NCI-H774 (cell line): ENCODE measurements at places on chromosomes 3 and 15.

DNA sequence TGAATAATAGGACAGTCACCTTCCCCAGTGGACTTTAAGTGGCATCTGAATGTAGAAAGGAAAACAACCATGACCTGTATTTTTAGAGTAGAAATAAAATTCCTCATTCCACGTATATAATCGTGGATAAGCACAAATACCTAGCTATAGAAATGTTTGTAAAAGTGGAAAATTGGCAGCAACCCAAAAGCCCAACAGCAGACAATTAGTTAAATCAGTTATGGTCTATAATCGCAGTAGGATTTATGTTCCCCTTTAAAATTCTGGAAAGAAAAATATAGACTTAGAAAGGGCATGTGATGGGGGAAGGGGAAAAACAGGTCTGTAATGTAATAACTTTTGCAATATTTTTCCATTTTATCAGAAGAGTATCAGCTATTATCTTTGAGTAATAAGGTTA lies 241.9 kb upstream of the ST8SIA2 start:
- no peak for DNase-seq

DNA sequence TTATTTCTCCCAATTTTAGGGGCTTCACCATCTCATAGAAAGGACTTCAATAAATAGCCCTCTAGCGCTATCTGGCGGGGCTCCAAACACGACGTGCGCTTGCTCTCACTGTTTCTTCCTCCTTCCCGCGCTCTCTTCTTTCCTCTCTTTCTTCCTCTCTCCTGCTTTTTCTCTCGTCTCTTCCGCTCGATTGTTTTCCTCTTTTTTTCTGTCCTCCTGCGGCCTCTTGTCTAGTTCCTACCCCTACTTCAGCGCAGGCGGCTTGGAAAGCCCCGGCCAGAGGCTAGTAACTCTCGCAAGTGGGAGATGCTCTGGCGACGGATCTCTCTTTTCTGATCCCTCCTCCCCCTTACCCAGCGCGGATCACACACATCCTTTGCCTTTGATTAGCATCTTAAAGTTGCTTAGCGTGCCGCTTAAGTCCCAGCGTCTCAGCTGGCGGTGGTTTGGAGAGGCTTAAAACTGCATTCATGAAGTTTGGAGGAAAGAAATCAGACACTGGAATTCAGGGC lies 6.2 kb upstream of the MEIS2 start:
- DNase-seq: no peak

- DNase-seq: no peak
These were observed 120.3 kb downstream of the LRRK1 start for GRCh38 chr15:101039461-101039860.

DNA sequence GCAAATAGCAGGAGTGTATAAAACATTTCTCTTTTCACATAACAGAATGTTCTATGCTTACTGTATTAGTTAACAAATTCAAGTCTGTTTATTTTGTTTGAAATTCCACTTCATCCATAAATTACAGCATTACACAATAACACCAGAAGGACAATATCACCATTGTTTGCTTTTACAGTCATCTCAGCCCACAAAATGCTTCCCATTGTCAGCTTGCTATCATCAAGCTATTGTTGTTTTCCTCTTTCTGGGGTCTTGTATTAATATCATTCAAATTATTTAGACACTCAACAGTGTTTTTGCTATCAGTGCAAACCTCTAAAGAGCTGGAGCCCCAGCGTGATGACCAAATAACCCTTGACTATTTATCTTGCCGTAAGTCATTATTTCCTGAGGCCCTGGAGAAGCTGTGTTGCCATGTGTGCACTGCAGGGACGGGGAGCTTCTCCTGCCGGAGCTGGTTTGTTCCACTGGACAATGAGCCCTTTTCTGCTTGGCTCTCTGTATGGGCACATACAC lies 1.1 kb downstream of the SAMMSON start:
- peak; percentile 3 for DNase-seq

GRCh38 chr3:16913264-16913580 lies 28.5 kb downstream of the PLCL2 start:
- DNase-seq: no peak

DNA sequence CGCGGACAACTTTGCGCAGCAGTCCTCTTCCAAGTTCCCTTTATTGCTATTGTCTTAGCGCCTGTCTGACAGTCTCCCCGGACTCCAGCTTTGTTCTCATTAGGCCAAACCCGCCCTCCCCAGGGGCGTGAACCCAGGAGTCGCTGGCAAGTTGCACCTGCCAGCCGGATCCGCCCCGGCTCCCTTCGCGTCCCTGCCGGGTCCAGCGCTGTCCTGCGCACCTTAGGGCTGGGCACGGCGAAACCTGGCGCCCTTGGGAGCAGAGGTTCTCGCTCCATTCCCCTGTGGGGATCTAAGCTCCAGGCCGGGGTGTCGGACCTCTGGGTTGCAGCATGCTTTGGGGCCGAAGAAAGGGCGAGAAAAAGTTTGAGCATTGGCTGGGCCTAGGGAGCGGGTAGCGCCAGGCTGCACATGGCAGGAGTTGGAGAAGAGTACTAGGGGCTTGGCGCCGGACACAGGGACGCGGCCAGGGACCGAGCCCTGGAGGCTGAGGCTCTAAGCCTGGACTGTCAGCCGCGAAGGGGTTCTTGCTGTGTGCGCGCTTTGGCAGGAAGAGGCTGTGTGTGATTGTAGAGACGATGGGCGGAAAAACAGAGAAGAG lies 335.1 kb upstream of the THRB start:
- no peak for DNase-seq

GRCh38 chr3:139129892-139130291 lies 85.2 kb upstream of the PRR23C start:
- DNase-seq: no peak

DNA sequence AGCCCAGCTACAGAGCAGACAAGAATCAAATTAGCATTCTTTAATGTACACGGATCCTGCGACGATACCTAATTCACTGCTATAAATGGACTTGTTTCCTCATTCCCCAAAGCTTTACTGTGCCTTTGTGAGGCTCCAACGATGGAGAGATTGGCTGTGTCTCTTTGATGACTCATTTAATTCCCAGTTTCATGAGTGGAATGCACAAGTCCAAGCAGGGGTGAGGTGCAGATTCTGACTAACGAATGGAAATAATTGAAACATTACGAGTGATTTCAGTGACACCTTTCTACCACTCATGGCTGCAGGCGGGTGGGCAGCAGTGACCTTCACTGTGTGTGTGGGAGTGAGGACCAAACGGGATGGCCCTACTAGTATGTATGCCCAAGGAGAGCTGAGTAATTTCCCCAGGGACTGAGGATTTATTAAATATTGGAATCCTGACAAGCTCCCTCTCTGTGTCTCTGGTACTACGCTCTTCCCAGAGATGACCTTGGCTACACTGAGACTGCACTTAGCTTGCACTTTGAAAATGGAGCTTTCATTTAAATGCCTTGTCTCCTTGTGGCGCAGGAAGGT lies 156.7 kb downstream of the CACNA2D3 start:
- DNase-seq: no peak

DNA sequence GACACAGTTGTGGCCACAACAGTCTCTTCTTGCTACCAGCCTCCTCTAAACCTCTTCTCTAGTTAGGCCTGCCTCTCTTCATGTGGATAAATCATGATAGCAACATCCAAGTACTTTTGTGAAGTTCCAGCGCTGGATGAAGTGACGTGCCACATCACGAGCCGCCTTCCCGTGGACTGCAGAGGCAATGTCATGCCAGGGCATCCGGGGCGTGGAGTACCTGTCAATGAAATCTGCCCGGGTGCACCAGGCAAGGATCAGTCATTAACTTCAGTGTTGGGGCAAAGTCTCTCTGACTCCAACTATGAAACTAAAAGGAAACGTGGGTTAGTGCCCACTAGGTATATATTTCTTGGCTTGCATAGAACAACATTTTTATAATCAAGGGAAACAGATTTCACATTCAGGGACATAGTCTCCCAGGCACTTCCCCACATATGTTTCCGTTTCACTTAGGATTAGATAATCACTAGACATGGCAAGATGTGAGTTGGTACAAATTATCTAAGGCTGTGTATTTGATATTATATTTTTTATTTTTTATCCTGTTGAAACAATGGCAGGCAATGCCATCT lies 133.6 kb downstream of the PLD1 start:
- DNase-seq: no peak

- no peak for DNase-seq
These were observed 268.1 kb downstream of the MFSD1 start for GRCh38 chr3:159069866-159070425.

DNA sequence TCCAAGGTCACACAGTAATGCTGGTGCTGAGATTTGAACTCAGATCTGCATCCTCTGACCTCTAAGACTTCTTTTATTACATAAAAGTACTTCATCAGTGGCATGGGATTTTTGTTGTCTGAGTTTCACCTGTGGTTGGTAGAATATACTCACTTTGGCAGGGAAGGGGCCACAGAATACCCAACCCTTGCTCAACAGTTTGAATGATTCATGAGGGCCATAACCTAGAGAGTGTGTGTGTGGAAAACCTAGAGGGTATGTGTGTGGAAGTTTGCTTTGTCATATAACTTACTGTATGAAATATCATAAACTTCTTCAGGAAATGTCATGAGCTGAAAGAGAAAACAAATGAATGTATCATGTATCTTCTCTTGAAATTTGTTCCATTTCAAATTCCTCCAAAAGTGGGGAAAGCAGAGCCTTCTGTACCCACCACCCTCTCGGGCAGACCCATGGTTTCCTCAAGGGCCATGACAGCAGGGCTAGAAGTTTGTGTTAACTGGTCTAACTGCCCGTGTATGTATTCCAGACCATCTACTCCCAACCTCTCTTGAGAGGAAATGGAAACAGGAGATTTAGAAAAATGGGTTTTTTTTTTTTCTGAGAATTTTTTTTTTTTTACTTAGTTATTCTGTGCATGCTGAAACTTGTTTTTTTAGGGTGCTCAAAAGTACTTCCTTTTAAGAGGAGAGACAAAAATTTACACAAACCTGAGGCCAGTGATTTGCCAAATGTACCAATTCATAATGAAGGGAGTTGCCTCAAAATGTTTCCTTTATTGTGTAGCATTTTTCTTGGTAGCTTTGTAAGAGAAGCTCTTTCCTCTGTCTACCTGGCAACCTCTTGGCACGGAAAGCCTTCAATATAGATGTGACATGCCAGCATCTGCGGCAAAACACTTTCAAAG lies 127.0 kb downstream of the TPRG1 start:
- DNase-seq: no peak
